ENCODE measurements at places on chromosomes 2 and 18.

GRCh38 chr2:65366595-65367125 is 65.7 kb downstream of the SPRED2 start:
- DNase-seq = no peak

- DNase-seq = no peak
These were observed 62.3 kb upstream of the ACYP2 start for GRCh38 chr2:54052825-54053718.

DNA sequence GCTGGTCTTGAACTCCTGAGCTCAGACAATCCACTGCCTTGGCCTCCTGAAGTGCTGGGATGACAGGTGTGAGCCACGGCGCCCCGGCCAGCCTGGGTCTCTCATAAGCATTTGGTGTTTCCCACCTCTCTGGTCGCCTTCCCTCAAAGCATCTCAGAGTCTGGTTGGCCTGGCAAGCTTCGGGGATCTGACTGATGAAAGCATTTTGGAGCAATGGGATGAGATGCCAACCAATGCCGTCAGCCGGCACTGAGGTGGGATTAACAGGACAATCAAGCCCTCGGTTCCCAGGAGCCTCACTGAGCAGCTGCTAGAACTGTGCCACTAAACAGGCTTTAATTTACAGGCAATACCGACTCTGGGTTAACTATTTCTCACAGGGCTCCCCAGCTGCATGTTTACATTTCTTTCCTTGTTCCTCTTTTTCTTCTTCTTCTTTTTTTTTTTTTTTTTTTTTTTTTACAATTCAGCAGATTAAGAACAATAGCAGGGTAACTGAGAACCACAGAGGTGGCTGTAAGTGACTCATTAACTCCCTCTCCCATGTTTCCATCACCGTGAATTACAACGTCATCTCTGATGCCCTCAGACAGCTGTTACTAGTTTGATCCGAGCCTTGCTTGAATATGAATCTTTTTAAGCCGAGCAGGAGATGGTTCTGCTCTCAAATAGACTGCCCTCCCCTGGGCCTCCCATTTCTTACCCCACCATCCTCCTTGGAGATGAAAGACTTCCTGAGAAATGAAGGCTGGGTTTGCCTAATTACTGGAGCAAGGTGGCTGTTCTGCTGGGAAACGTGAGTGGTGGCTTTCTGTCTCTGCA is 37.9 kb downstream of the ODC1 start:
- no peak for DNase-seq

- no peak for DNase-seq
These were observed 5.5 kb downstream of the DCTN1 start for GRCh38 chr2:74374509-74375205.

- DNase-seq = no peak
These were observed 40.6 kb downstream of the PMS1 start for GRCh38 chr2:189824694-189825396.

DNA sequence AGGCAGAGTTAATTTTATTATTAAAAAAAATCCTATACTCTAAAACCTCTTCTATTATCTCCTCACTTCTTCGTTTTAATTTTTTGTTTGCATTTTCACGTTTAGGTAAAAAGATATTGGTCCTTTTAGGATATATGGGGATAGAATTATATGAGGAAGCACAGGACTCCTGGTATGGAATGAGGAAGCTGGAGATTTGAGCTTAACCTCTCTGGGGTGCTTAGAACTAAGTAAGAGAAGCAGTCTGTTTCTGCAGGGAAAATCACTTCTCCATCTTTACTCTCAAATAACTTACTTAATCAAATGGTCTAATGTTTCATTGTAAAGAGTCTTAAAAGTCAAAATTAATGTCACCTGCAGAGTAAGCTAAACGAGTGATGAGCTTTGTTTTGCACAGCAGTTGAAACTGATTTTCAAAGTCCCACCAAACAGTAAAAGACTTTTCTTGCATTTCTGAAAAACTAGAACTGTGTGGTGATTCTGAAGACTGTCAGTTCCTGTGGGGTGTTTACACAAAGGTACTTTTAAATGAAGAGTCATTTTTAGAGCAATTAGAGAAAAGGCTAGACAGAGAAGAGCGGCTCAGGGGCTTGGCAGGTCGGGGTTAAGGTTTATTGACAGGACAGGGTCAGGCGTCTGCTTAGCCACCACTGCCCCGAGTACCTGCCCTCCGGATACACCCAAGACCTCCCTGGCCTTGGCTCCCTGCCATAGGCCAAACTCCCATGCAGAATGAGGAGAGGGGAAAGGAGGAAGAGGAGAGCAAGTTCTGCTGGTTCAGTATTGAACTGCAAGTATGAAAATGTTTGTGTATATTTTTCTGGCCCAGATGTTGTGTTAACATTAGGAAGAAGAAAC is 21.6 kb downstream of the METAP1D start:
- no peak for DNase-seq

DNA sequence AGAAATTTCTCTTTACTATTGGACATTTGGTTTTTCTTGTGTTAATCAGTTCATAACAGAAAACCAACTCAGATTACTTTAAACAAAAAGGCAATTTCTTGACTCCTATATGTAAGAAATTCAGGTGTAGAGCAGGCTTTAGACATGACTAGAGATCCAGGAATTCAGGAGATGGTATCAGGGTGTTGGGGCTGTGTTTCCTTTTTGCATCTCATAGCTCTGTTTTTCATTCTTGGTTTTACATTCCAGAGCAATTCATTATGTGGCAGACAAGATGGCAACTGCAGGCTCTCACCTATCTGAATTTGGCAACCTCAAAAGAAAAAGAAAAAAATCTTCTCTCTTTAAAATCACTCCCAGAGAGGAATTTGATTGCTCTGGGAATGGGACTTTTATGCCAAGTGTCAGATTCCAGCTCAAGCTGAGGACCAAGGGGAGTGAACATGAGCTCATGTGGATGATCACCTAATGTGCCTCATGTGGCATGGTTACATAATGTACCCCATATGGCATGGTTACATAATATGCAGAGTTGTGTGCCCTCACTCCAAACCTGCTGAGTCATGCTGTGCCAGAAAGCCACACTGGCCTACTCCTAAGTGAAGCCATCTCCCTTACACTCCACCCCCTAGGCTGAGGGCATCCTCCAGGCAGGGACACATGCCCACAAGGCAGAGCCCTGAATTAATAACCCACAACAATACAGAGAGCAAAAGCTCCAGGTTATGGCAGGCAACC is 282.7 kb downstream of the MBD2 start:
- DNase-seq = no peak

- DNase-seq = no peak
These were observed 465.0 kb downstream of the NR4A2 start for GRCh38 chr2:155867564-155867963.

GRCh38 chr2:41079011-41079410 is 627.1 kb upstream of the SLC8A1 start:
- DNase-seq = no peak

- DNase-seq = no peak
These were observed 44.7 kb upstream of the INHBB start for GRCh38 chr2:120301284-120301683.

GRCh38 chr2:8855010-8855409 is 17.6 kb upstream of the KIDINS220 start:
- no peak for DNase-seq

DNA sequence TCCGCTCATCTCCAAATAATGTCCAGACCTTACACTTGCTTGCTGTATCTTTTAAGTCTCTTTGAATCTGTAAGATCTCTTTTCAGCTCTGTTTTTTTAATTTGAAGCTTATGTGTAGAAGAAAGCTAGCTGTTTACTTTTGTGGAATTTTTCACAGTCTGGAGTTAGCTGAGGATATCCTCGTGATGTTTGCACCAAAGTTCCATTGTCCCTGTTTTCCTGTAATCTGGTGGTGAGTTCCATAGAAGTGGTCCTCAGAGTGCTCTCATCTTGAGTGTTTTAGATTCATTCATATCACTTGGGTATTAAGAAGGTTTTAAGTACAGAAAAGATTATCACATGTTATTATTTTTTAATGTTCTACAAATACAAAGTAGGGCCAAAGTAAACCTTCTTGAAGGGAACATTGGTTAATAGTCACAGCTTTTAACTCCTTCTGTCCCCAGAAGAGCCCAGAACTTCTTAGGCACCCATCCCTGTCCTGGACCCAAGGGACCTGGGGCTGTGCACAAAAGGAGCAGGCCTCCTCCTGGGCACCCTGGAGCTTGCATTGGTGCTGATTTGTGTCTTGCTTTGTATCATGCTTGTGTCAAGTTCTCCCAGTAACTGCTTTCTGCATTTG is 15.0 kb downstream of the MLPH start:
- no peak for DNase-seq

DNA sequence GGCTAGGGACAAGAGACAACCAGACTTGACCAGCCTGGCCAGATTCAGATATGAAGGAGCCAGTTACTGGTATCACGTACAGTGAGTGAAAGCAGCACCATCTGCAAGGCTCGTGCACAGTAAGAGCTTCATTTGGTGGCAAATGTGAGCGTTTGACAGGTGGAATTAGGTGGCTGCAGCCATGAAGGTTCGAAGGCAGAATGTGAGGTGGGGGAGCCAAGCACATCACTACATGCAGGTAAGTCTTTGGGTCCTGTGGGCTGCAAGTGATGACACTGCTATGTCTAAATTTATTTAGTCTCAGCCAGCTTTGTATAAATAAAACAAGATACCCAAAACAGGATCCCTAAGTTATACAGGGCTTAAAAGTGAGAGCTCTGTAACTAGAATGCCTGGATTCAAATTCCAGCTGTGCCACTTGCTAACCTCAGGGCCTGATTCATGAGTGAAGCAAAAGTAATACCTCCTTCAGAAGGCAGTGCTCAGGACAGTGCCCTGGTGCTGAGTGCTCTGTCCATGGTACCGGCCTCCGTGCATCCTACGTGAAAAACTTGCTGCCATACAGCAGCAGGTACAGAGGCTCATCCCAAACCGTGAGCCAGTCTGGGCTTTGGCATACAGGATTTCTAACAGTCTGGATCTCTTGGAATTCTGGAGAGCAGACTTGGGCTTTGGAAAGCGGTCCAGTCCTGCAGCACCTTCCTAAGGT is 18.6 kb downstream of the DDX18 start:
- no peak for DNase-seq

DNA sequence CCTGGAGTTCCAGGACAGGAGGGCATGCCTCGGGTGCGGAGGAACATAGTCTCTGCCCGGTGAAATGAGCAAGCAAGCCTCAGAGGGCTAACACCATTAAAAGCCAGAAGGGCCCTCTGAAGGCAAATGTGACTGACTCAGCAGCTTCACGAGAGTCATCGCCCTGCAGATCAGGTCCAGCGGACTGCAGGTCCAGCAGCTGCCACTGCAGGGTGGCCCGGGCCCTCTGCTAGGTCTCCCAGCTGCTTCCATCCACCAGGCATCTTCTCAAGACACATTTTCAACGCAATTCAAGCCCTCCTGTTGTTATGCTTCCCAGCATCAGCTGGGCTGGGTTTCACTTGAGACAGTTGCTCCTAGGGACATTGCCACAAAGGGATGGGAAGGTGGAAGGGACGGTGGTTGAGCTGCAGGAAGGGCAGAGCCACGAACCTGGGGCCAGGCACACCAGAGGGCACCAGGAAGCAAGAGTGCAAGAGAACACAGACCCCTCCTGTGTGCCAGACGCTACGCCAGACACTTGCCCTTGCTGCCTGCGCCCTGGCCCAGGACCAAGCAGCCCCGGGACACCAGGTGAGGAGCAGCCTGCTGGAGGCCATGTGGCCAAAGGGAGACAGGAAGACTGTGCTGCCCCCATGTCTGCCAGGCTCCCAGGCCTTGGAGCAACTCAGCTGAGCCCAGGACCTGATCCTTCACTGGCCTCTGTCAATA is 173.0 kb downstream of the HDAC4 start:
- DNase-seq = no peak
